NCI-H1930 (cell line): ENCODE measurements at places on chromosomes 7 and 10.

- DNase-seq = no peak
Observed at GRCh38 chr7:67571026-67571545, 574.5 kb downstream of the TYW1 start.

DNA sequence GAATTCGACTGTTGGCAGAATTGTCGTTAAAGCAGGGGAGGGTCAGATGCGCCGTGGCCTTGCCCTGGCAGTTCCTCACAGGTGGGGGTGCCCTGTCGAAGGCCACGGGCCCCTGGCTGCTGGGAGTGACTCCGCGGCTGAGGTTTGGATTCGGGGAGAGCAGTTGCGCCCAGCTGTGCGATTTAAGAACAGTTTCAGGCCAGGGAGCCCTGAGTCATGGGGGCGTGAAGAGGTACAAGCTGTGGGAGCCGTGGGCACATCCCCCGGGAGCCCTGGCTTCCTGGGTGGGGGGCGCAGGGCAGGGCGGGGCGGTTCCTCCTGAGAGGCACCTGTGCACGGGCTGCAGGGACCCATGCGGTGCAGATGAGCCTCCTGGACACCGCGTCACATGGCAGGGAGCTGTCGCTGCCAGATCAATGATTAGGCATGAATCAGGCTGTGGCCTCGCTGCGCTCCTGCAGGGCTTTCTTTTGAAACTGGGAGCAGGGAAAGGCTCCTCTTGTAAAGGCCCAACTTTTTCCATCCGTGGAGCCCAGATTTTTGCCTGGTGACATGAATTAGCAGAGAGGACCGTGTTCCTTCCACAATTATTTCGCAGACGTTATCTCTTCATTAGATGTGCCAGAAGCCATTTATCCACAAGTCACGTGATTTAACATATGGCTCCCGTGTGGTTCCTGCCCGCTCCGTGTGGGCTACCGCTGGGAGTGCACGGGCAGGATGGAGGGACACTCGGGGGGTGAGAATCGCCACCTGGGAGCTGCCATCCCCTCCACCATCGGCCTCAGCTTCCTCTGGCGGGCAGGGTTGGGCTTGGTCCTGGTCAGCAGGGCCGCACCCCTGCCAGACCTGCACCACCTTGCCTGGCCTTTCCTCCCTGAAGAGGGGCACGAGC lies 918 bp downstream of the PWWP2B start:
- DNase-seq = no peak

DNA sequence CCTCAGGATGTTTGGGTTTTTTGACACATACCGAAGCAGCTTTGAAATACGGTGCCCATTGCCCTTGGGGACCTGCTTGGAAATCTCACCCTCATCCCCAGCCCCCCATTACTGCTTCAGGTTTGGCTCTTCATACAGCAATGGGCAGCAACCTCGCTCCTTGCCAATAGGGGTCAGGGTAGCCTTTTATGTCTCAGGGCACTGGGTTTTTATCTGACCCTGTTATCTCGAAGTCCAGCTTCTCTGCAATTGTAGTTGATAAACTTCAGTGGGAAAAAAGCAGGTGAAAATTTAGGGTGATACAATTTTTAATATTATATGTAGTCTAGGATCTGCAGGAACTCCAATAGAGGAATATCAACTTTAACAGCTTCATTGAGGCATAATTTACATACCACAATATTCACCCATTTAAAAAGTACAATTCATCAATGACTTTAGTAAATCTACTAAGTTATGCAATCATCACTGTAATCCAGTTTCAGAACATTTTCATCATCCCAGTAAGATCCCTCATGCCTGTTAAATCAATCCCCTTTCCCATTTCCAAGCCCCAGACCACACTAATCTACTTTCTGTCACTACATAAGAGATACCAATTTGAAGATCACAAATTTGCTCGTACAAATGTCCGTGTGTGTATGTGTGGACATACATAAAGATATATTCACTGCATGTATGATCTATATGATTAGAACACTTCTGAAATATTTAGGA lies 386.2 kb downstream of the KCNMA1 start:
- DNase-seq = peak; percentile 9

DNA sequence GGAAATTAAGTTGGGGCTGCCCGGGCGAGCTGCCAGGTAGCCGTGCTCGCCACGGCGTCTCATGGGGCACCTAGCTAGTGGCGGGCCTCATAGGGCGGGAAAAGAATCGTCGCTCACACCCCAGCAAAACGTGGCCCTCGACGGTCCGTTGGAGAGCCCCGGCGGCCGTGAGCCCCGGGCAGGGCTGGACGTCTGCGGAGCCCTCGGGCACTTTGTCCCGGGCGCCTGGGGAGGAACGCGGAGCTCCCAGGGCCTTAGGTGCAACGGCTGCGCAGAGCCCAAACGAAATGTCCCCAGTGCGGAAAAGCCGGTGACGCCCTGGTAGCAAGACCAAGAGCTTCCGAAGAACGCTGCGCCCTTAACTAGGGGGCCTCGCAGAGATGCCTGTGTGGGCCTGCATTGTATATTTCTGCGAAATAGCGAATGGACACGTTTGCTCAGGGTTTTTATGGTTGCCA lies 866 bp upstream of the SFMBT2 start:
- DNase-seq = no peak

GRCh38 chr7:124009321-124009720 lies 23.5 kb downstream of the TMEM229A start:
- no peak for DNase-seq

DNA sequence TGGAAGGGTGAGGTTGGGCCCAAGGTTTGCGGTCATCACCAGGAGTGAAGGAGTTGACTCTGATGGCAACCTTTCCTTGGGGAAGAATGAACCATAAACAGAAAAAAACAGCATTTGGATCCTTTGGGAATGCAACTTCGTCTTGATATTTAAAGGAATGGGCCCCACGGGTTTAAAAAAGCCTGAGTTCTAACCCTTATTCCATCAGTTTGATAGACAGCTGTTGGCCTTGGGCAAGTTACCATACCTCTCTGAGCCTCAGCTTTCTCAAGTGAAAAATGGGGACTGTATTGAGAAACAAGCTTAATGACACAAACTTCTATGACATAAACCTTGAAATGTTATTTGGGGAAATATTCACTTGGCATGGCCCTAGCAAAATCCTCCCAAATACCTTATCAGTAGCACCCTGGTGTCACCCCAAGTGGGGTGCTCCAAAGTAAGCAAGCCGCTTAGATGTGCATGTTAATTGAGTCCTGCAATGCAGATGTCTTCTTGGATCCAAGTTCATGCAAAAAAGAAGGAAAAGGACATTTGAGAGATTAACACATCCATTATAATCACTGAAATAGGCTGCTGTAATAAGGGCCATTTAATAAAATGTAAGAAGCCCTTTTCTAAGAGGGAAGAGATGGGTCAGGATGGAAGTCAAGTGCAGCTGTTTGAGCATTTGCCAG lies 13.8 kb downstream of the MXI1 start:
- DNase-seq = no peak

GRCh38 chr7:158285383-158285770 lies 302.2 kb downstream of the PTPRN2 start:
- DNase-seq = no peak
